ENCODE measurements at places on chromosomes 5 and 9.
A peak's percentile ranks its signal among the peaks of the same experiment; 100 is the strongest.

DNA sequence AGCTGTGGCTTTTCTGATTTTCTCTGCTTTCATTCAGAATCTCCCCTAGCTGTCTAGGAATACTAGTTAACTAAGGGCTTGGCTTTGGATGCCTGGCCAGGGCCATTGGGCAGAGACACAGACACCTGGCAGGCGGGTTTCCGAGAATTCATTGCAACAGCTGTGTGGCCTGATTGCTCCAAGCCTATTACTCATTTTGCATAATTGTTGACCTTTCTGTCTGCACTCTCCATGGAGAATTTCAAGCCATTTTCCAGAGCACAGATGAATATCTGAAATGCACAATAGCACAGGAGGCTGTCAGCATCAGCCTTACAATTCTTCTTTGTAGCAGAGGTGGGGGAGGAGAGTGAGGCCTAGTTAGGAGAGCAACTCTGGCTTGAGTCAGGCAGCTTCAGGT, 310.5 kb downstream of the DMAC1 start:
- no peak for DNase-seq

DNA sequence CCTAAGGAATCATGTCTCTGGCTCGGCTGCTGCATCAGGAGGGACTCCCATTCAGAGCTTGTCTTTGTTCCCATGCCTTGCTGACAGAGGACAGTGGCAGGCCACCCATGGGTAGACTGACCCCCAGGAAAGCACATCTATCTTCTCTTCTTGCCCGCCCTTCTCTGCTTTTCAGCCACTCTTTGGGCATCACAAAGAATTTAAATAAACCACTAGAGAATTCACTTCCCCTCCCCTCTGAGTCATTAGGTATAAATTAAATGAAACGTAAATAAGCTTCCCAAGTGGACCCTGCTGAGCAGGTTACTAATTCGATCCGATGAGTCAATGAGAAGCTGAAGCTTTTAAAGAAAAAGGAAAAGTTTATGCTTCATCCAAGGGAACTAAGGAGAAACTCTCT, 97.0 kb downstream of the DRD1 start:
- peak; percentile 4 for DNase-seq

GRCh38 chr9:89787595-89787994, 182.8 kb downstream of the GADD45G start:
- DNase-seq: no peak

- no peak for DNase-seq
Observed at GRCh38 chr5:134555223-134555889, 29.9 kb downstream of the JADE2 start.

GRCh38 chr5:32760091-32760509, 49.0 kb downstream of the NPR3 start:
- no peak for DNase-seq

GRCh38 chr5:61362796-61363368, 30.8 kb downstream of the ZSWIM6 start:
- DNase-seq: no peak

Data from keratinocyte (primary cell).